ENCODE measurements at places on chromosomes 3 and 15.

- no peak for DNase-seq
These were observed 1.3 kb upstream of the RFX7 start for GRCh38 chr15:56244811-56245576.

DNA sequence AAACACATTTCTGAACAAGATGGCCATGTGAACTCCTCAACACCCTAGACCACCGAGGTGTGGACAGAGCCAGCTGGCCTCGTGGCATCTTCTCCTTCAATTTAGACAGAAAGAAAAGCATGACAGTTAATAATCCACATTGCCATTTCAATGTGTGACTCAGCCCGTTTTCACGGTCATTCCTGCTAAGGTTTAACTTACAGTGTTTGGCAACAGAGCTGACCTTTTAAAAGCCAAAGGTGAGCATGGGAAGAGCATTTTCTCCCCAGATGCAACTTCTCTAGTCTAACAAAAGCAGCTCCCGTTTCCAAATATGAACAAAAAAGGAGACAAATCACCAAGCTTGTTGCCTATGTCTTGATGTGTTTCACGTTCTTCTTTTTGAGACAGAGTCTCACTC, 417.6 kb upstream of the WNT5A start:
- no peak for DNase-seq

- no peak for DNase-seq
These were observed 410.6 kb upstream of the WNT5A start for GRCh38 chr3:55897573-55898224.

DNA sequence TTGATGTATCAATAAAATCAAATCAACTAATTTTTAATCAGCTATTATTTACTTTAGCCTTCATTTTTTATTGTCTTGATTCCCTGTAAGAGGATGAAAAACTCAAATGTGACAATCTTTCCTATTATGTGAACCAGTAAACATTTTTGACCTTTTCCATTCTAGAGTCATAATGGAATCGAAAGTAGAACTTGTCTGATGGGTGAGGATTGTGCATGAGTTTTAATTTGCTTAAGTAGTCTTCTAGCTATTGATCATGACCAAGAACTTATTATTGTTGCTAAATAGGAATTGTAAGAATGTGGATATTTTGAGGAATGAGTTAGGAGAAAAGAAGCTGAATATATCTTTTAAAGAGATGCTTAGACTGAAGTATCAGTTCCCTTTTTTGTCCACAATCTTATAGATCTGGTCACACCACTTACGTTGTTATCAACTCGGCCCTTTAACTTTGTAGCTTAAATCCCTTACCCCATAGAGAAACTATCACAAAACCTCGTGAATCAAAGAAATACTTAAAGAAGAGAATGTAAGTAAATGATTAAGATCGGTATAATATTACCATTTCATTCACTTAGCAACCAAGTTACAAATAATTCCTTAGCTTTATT, 147.3 kb downstream of the TP63 start:
- DNase-seq: no peak

- no peak for DNase-seq
These were observed 186.6 kb upstream of the FEZF2 start for GRCh38 chr3:62559831-62560445.

DNA sequence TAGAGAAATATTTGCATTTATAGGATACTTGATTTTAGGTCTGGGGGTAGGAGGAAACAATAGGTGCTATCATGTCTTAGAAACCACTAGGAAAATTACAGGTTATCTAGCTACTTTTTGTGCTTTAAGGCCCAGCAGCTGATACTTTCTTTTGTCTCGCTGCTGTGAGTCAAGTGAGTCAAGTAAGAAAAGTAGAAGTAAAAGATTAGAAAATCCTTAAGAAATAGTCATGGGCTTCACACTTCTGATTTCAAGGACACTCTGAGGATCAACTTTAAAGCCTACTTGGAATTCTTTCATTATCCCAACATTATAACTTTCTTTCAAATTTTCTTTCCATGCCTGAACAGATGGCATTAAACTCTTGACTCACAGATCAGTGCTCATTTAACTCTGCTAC, 95.2 kb upstream of the RBMS3 start:
- DNase-seq: no peak

DNA sequence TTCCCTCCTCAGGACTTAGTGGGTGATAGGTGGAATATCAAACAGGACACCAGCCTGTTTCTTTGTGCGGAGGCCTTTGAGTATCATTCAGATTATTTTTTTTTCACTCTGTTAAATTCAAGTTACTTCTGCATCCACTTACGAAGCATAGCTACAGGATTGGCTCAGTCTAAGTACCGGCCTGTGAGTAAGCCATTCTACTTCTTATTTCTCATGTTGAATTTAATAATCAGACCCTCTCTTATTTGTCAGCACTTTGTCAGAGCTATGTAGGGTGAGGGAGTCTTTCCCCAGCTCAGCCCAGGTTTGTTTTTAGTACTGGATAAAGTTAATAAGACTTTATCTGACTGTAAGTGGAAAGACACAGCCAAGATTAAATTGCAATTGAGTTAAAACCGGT, 54.7 kb downstream of the ITPR1 start:
- DNase-seq: no peak

- no peak for DNase-seq
These were observed 23.4 kb downstream of the XPC start for GRCh38 chr3:14154895-14155440.

- DNase-seq: no peak
These were observed 7.5 kb upstream of the STRA6 start for GRCh38 chr15:74209997-74210671.

Data from cortex of kidney (tissue), 1 donor.